ENCODE measurements at places on chromosomes 6 and 20. TPM values are rescaled to one million over a fixed set of nuclear protein-coding genes. Genes with fewer than 3 reads are reported as not detected.

The SOX18 gene
- total RNA-seq: 4.4 TPM

The ABHD16B gene
- total RNA-seq: not detected

DNA sequence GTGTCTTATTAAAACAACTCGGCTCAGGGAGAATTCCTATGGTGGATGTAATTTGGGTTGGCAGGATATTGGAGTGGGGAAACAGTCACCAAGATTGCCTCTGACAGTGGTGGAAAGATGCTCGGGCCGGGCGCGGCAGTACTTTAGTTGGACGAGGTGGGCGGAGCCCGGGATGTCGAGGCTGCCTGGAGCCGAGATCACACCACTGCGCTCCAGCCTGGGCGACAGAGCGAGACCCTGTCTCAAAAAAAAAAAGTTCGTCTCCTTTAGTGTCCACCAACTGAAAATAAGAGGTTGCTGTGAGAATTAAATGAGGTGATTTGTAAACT lies 621 bp downstream of the NOL7 start:
- ATAC-seq: peak; percentile 44

- no peak for ATAC-seq
Observed at GRCh38 chr20:46298374-46298773, 9.9 kb downstream of the CDH22 start.

All from gastroesophageal sphincter (tissue), 4 donors.